NCI-H526 (cell line): ENCODE measurements at places on chromosomes 2 and 18.

DNA sequence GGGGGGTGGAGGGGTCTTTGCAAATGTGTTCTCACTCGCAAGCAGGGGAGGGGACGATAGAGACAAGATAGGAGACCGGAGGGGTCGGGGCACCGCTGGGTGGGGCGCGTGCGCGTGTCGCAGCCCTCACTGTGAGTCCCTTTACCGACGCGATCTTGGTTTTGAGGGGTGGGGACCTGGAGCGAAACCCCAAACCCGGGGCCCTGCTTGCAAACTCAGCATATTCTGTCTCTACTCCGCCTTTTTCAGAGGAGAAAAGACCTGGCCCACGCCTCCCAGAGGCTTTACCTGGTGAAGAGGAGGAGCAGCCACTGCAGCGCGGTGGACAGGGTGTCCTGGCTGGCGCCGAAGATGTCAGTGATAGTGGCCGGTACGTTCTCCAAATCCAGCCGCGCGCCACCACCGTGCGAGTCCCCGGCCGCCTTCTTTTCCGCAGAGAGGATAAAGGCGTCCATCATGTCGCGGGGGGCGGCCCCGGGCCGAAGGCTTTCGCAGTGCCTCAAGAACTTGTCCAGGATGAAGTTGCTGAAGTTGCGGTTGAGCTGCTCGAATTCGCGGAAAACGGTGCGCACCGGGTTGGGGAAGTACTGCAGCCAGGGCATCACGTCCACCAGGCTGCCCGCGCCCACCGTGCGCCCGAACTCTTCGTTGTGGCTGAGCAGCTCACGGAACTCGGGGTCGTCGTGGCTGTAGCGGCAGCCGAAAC lies 1.7 kb downstream of the CYP1B1 start:
- no peak for DNase-seq

GRCh38 chr2:201532686-201533304 lies 81.3 kb downstream of the STRADB start:
- DNase-seq, result no peak

GRCh38 chr2:100206731-100207255 lies 64.4 kb upstream of the AFF3 start:
- DNase-seq, result no peak

- DNase-seq, result no peak
These were observed 192.6 kb downstream of the MGAT5 start for GRCh38 chr2:134446383-134447017.

GRCh38 chr2:230765611-230766300 lies 53.1 kb downstream of the CAB39 start:
- DNase-seq, result no peak

GRCh38 chr2:43676322-43677050 lies at the start of gene C1GALT1C1L:
Gene C1GALT1C1L (minus strand): TSS chr2:43676429. CDS start chr2:43676322, 107 bp downstream.
- DNase-seq, result peak; percentile 86

DNA sequence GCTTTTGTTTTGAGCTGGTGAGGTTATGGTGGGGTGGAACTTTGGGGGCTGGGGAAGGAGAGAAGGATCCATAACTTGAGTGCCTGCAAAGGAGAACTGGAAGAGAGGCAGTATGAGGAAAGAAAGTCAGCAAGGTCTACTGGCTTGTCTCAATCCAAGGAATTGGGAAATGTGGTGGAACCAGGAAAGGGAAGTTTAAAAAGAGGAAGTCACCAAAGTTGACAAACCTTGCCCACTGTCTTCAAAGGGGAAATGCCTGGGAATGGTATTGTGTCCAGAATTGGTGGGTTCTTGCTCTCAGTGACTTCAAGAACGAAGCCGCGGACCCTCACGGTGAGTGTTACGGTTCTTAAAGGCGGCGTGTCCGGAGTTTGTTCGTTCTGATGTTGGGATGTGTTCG lies 304.1 kb upstream of the FAM98A start:
- DNase-seq, result no peak

DNA sequence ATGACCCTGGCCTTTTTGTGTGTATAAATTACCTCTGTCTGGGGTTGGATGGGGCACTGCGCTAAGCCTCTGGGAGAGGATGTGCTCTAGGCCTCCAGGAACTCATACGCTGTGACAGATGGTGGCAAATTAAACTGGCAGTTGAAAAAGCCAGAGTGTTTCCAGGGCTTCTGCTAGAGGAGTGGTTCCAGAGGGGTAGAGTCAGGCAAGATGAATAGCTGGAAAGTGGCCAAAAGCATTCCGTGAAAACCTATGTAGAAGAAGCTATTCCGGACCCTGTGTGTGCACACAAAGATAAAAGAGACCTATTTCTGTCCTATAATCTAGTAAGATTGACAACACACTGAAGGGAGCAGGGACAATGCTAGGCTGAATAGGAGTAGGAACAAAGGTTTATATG lies 84.8 kb downstream of the ACTR3 start:
- DNase-seq, result no peak

DNA sequence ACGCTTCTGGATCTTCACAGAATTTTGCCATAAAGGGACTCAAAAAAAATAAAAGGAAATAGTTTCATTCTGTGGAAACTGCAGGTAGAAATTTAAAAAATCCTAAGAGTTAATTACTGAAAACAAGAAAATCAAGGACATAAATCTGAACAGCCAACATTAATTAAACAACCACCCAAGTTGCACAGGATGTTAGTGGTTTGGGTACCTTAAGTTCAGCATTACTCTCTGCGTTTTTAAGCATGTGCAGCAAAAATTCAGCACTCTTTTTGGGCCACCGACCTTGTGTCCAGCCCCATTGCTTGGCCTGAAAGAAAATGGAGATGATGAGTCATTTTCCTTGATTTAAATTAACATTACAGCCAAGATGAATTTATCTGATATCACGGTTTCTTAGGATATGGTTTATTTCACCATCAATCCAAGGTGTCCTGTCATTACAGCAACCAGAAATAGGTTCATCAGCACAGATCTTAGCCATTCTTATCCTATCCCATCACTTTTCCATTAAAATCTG lies 3.3 kb upstream of the C18orf32 start:
- no peak for DNase-seq

DNA sequence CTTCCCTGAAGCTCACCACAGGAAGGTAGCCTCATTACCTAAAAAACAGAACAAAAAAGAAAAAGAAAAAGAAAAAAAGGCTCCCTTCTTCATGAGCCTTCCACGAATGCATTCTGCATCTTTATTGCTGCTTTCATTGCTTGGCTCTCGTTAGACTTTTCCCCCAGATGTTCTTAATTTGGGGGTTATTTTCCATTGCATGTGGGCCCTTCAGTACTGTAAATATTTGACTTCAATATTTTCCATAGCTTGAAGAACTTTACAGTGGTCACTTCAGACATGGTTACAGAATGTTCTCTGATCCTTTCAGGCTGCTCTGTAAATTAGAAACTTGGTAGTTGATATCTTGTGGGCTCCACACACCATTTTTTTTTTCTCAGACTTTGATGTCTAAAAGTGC lies 65.6 kb upstream of the COPS8 start:
- no peak for DNase-seq

DNA sequence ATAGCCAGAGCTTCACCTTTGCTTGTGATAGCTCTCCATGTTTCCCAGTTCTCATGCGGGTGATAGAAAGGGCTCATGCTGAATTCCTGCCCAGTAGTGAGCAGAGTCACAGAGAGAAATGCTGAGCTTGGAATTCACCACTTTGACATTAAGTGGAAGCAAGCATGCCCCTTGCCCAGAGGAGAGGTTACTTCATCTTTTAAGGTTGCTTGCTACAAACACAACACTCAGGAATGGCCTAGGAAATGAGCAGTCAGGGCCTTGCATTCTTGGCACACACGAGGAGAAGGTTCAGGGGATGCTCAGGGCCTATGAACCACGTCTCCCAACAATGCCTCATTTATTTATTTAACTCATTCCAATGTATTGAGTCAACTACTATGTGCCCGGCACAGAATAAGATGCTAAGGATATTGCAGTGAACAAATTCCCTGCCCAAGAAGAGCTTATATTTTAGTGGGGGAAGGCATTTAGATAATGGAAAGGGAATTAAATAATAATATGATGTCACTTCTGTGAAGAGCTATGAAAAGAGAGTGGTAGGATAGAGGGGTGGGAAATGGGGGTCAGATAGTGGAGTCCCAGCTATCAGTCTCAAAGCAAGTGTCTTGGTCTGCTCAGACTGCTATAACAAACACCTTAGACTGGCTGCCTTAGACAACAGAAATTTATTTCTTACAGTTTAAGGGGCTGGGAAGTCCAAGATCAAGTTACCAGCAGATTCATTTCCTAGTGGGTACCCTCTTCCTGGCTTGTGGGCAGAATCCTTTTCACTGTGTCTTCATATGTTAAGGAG lies 42.1 kb downstream of the DDX18 start:
- DNase-seq, result no peak

- DNase-seq, result no peak
These were observed 255.3 kb downstream of the L3MBTL4 start for GRCh38 chr18:6159426-6159825.

DNA sequence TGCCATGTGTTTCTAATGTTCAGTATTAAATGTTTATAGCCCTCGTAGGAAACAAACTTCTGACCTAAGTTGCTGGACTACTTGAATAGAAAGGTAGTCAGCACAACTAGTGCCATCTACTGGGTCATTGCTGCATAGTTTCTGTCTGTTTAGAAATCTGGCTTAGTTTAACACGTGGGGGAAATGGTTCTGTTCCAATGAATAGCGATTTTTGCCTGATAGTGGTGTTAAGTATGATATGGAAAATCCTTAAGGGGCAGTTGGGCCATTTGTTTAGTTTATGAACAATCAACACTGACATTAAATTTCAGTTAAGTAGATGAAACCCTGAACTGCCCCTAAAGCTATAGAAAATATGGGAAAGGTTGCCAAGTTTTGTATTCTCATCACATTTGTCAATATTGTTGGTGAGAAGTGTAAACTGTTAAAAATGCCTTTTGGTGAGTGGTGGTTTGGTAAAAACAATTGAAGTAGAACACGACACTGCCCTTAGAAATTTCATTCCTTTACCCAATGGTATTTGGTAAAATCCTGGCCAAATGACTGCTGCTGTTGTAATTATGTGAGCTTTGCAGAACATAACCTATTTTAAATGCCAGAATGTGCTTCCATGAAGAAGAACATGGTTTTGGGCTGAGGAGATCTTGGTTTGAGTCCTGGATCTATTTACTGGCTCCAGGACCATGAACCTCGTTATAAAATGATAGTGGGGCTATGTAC lies 13.2 kb downstream of the NABP1 start:
- peak; percentile 35 for DNase-seq

GRCh38 chr2:219675221-219675620 lies 47.8 kb downstream of the SLC4A3 start:
- no peak for DNase-seq

GRCh38 chr18:48105317-48105716 lies 174.9 kb upstream of the SMAD2 start:
- no peak for DNase-seq

DNA sequence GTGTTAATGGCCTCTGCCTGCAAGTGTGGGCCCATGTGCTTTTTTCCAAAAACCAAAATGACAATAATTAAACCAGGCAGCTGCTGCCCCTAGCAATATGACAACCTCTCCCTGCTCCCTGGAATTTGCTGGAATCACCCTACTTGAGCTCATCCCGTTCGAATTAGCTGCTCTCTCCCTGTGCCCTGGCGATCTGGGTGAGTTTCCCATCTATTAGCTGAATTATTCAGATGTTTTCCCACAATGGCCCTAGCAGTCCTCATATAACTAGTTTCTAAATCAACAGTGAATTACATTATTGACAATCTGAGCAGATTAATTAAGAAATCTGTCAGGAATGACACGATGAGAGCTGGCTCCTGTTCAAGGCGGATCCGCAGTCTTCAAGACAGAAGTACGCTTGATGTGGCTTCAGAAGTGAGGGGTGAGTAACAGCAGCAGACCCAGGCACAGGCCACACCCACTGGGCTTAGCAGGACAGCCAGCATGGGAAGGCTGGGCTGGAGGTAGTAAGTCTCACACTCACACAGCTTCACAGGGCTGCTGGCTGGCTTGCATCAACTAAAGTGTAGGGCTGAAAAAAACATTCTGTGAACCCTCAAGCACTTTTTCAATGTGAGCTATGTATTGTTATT lies 366.2 kb upstream of the ID2 start:
- DNase-seq, result no peak

DNA sequence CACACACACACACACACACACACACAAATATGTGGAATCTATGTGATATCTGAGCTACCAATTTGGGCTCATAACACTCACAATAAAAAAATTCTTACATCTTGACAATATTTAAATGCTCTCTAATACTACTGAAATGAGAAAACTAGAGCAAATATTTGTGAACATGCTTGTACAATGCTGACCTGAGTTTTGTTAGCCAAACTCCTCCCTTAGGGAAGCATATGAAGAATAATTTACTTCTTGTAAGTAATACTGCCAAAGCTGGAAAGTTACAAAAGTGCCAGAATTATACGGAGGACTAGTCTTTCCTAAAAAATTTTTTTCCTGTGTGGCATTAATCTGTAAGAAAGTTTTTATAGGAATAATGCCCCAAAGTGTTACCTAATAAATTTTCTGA lies 18.5 kb downstream of the MBD2 start:
- DNase-seq, result no peak

DNA sequence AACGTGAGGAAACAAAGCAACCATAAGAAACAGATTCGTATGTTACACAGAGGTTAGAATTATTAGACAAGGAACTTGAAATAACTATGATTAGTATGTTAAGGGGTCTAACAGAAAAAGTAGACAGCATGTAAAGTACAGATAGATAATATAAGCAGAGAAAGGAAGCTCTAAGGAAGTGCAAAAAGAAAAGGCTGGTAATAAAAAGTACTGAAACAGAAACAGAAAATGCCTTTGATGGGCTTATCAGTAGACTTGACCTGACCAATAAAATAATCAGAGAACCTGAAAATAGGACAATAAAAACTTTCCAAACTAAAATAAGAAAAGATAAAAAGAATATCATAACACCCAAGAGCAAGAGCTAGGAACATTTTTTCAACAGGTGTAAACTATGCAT lies 225.8 kb downstream of the RND3 start:
- DNase-seq, result no peak

DNA sequence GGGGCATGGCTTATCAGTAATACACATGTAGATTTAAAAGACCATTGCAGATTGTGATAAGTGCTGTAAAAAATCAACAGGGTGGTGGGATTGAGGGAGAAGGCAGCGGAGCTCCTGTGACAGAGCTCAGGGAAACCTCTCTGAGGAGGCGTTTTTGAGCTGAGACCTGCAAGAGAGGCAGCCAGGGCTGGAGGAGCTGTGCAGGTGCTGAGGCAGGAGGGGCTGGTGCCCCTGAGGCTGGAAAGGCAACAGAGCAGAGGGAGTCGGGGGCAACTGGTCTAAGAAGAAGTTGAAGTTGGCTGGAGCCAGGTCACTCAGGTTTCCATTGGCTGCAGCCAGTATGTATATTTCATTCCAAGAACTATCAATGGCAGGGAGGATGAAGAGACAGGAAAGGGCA lies 47.6 kb downstream of the KLHL29 start:
- no peak for DNase-seq

DNA sequence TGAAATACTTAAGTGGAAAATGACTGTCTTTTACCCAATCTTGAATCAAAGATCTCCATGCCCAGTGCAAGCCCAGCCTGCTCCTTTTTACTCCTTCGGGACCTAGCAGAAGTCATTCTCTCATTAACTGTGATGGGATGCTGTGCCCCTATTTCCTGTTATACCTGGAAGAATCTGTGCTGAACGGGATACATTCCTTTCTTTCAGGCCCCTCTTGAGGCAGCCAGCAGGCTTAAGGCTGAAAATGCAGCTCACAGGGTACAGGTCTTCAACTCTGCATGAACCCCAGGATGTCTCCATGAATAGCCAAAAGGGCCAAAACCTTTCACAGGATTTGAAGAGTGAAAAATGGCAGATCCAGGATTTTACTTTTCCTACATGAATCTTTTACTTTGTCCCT lies 784.8 kb upstream of the KLHL29 start:
- DNase-seq, result no peak

- DNase-seq, result no peak
These were observed 50.7 kb downstream of the RNF152 start for GRCh38 chr18:61842146-61842545.

- no peak for DNase-seq
These were observed 310.2 kb upstream of the REG3G start for GRCh38 chr2:78715293-78715692.
